AG10803 (cell line): ENCODE measurements at places on chromosomes 1 and 21.

DNA sequence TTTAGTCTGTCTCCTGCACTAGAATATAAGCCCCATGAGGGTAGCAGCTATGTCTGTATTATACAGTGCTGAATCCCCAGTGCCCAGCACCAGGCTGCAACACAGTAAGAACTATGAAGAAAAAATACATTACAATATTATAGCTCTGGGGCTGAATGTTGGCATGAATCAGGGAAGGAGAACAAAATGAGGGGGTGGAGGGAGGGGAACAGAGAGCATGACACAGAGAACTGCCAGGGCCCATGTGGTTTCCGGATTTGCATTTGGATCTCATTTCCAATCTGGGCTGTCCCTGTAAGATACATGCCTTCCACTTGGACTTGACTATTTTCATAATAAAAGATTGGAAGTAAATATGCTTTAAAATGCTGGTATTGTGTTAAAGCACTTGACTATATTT is 35.8 kb downstream of the C1orf198 start:
- DNase-seq, result peak; percentile 37

- DNase-seq, result no peak
These were observed 44.6 kb downstream of the RASSF5 start for GRCh38 chr1:206551986-206552326.

- DNase-seq, result no peak
These were observed 19.9 kb downstream of the TLR5 start for GRCh38 chr1:223123011-223123610.

DNA sequence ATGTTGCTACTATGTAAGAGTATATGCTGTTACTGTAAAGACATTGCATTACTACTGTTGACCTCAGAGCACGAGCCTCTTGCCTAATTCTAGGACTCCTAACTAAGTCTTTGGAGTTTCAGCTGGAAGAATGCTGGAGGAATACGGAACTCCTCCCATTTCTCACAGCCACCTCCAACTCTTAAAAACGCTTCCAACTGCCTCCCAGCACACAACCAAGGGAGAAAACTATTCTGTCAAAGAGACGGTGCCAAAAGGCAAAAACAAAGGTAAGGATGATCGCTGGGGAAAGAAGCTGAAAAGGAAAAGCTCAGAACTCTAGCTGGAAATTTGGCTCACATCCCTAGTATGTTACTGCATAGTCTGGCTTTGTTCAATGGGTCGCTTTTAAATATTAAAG is at the start of gene FMO2:
FMO2 (plus strand) TSS at position 210 of the 400 bp plus-strand sequence. CDS start 414 bp downstream, outside the sequence.
- no peak for DNase-seq

DNA sequence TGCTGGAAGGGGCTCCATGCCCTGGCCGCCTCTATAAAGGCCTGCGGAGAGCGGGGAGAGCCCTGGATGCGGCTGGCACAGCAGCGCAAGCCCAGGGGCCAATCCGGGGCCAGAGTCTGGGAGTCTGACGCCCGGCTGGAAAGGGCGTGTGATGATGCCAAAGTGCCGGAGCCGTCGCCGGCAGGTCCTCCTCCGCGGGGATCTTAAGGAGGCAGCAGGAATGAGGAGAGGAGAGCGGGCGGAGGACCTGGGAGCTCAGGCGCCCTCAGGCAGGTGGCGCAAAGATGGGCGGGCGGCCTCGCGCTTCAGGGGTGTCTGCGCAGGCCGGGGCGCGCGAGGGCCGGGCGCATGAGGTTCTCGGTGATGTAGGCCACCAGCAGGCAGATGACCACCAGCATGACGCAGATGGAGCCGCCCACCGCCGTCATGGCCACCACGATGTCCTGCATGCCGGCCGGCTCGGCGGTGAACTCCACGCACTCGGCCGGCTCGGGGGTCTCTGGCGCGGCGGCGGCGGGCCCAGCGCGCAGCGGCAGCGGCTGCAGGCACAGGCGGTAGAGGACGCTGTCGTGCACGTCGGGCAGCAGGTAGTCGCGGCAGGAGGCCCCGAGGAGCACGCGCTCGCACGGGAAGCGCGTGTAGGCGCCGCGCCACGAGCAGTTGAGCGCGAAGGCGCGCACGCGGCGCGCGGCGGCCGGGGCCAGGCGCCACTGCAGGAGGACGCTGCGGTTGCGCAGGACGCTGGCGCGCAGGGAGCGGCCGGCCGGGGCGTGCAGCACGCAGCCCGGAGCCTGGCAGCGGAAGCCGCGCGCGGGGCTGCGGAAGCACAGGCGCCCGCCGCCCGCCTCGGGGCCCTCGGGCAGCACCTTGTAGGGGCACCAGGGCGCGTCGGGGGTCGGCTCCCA is 653 bp downstream of the FNDC10 start:
- peak; percentile 30 for DNase-seq

- DNase-seq, result no peak
These were observed 178.0 kb upstream of the DPT start for GRCh38 chr1:168907053-168907452.

- DNase-seq, result no peak
These were observed 724 bp upstream of the CALML6 start for GRCh38 chr1:1914101-1914970.

- peak; percentile 39 for DNase-seq
These were observed 3.2 kb downstream of the ATP1B1 start for GRCh38 chr1:169109561-169110134.

- DNase-seq, result peak; percentile 58
These were observed 8.4 kb upstream of the UBE2U start for GRCh38 chr1:64195081-64195395.

- DNase-seq, result peak; percentile 44
These were observed 550.2 kb downstream of the USP25 start for GRCh38 chr21:16279731-16280581.

- DNase-seq, result no peak
These were observed 45.1 kb upstream of the GUCA2A start for GRCh38 chr1:42209526-42210251.

- DNase-seq, result no peak
These were observed at the start of gene TRIM67 for GRCh38 chr1:231161667-231162296. TSS of gene TRIM67 (plus strand) at chr1:231162058. CDS start at chr1:231162970, 912 bp downstream.

DNA sequence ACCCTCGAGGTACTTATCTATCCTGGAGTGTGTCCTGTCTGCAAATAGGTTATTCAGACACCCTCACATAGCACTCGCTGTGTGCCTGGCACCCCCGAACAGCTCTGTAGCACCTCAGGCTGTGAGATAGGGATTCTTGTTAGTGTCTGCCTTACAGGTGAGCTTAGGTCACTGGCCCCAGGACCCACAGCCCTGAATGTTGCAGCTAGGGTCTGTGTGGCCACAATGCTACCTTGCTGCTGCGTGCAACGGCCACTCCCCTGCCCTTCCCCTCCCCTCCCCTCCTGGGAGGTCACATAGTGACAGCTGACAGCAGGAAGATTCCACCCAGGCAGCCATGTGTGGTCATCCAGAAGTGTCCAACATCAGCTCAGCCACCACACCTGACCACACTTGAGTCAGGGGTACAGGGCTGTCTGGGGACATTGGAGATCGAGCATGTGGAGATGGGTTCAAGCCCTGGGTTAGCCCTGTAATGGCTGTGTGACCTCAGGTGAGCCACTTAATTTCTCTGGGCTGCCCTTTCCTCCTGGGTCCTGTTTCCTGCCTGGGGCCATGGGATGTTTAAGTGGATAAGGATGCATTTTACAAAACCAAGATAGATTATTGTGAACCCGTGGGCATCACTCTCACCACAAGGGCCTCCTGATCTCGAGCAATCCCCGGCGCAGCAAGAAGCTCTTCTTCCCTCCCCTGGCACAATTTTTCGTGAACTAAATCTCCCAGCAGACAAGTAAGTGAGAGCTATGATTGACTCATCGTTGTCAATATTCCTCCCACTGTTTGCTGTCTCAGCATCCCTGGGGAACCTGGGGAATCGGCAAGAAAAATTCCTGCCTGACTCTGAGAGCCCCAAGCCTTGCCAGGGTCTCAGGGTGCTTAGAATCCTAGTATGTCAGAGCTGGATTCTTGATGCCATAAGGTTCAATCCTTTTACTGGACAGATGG is 208.7 kb downstream of the PTPRU start:
- no peak for DNase-seq

DNA sequence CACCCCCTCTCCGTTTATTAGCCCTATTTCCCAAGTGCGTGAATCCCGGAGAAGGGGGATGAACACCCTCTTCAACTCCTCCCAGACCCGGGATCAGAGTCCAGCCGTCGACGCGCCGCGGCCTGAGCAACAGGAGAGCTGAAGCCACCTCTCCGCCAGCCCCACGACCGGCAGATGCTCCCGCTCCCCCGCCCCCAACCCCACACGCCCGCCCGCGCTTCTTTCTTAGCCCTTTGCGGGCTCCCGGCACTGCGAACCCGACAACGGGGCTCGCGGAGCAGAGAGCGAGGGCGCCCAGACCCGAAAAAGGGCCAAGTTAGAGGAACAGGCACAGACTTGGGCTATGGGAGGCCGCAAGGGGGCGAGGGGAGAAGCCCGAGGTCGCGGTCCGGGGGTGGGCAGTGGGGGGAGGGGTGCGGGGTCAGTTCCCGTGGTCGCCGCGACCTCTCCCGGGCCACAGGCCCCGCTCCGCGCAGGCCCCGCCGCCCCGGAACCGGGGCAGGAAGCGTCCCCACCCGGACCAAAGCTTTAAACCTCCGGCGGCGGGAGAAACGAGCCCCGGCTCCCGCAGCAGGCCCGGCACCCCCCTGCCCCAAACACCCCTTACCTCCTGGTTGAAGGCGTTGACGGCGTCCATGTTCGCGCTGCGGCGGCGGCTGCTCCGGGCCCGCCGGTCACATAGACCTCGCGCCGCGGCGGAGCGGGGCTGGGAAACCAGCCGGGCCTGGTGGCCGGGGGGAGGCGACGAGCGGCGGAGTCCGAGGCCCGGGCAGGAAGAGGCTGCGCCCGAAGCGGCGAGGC is 662 bp downstream of the SCAF4 start:
- DNase-seq, result peak; percentile 34

- peak; percentile 34 for DNase-seq
These were observed 8.9 kb downstream of the VPS26C start for GRCh38 chr21:37257967-37258877.

- DNase-seq, result peak; percentile 21
These were observed 32.4 kb upstream of the PGBD5 start for GRCh38 chr1:230458509-230458908.
